ENCODE measurements at places on chromosomes 16 and 17. TPM values are rescaled to one million over a fixed set of nuclear protein-coding genes. Genes with fewer than 3 reads are reported as not detected.
A peak's percentile ranks its signal among the peaks of the same experiment; 100 is the strongest.

PARD6A gene
- 22.8 TPM for total RNA-seq

SPIRE2 gene
- 7.2 TPM for total RNA-seq

TNRC6A gene
- total RNA-seq = 44.8 TPM

DNA sequence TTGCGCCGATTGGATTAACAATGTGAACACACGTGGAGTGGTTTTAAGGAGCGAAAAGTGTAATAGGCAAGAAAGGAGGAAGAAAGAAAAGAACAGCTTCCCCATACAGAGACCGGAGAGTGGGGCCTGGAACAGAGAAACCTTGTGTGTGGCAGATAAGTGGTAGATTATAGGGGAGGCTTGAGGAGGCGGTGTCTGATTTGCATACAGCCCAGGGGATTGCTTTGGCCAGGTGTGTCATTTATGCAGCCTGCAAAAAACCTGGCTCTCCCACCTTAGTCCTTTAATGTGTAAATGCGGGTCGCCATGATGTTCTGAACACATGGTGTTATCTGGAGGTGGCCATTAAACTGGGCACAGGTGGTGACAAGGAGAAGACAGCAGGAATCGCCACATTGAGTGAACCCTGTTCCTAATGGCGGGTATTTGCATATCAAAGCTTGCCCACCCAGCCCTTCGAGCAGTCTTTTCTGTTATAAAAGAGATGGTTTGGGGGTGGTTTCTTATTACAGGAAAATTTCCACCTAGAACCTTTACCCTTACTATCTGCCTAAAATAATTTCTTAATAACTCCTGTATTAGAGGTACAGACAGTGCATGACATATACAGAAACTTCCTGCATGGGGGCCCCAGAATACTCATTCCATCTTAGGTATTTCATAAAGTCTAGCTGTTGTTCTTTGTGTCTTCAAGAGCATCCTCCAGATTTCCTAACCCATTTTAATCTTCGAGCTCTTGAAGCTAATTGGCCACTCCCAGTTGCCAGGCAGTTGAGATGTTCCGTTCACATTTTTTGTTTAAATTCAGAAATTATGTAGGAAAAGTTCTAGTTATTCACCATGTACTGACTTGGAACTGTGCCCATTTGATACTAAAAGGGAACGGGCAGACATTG, 292.5 kb downstream of the RBFOX1 start:
- no peak for DNase-seq
- no peaks in the 10 kb centered on the region for H3K27me3 ChIP-seq
- H3K27ac ChIP-seq = no peak overlapping the region
- H3K4me1 ChIP-seq = no peaks in the 10 kb centered on the region

DNA sequence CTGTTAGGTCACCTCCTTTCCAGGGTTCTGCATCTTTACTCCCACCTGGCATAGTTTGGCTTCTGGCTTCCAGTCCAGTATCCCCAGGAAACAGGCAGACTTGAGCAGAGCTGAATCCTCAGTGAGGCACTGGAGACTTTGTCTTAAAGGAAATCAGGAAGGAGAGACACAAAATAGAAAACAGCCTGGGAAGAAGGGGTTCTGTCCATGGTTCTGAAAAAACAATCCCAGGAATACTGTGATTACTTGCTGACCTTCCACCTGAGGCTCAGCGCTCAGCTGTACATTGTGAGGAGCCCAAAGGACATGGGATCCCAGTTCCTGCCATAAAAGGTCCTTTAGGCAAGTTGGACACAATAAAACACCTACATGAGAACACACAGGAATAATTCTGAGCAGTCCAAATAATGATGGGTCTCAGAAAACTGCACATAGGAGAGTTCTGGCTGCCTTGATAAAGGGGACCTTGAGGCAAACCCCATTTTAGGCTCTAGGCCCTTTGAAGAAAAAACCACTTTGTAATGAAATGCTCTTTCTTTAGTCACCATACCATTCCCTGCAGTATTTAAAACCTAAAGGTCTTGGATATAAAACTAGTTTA, 81.4 kb upstream of the CRHR1 start:
- no peaks in the 10 kb centered on the region for H3K27me3 ChIP-seq
- no peaks in the 10 kb centered on the region for H3K4me1 ChIP-seq
- H3K4me3 ChIP-seq = no peak overlapping the region
- H3K27ac ChIP-seq = no peak overlapping the region
- no peak for DNase-seq

GRCh38 chr17:68461589-68461988, 4.3 kb upstream of the WIPI1 start:
- H3K4me1 ChIP-seq = peaks cover 15% of the 10 kb centered on the region
- H3K36me3 ChIP-seq = no peaks in the 10 kb centered on the region
- H3K27me3 ChIP-seq = no peaks in the 10 kb centered on the region
- no peak overlapping the region for H3K27ac ChIP-seq

GRCh38 chr16:29254676-29255495, 151.6 kb downstream of the NPIPB11 start:
- H3K27me3 ChIP-seq = no peaks in the 10 kb centered on the region
- no peak overlapping the region for H3K27ac ChIP-seq
- peaks cover 6% of the 10 kb centered on the region for H3K4me1 ChIP-seq
- H3K4me3 ChIP-seq = no peak overlapping the region
- H3K36me3 ChIP-seq = no peaks in the 10 kb centered on the region

DNA sequence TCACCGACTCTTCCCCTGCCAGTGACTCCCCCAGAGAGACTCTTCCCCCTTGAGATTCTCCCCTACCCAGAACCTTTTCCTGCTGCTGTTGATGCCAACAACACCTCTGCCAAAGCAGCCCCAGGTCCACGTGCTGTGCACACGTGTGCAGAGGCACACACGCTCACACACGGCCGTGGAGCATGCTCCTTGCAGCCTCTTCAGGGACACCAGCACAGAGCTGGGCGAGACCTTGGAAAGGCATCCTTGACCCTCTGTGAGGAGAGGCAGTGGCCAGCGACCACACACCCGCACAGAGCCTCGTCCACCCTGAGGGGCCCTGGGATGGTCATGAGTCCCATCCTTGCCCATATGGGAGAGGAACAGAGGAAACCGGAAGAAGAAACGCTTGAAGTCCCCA, 181.9 kb downstream of the RBFOX3 start:
- H3K36me3 ChIP-seq = no peaks in the 10 kb centered on the region
- peaks cover 32% of the 10 kb centered on the region for H3K27me3 ChIP-seq
- H3K27ac ChIP-seq = no peak overlapping the region
- no peaks in the 10 kb centered on the region for H3K4me1 ChIP-seq
- no peak for DNase-seq
- H3K4me3 ChIP-seq = no peak overlapping the region

GRCh38 chr17:57638284-57638683, 106.8 kb downstream of the CCDC182 start:
- H3K36me3 ChIP-seq = peaks cover 16% of the 10 kb centered on the region
- no peak overlapping the region for H3K4me3 ChIP-seq
- H3K27me3 ChIP-seq = no peaks in the 10 kb centered on the region
- no peaks in the 10 kb centered on the region for H3K4me1 ChIP-seq
- no peak overlapping the region for H3K27ac ChIP-seq

DNA sequence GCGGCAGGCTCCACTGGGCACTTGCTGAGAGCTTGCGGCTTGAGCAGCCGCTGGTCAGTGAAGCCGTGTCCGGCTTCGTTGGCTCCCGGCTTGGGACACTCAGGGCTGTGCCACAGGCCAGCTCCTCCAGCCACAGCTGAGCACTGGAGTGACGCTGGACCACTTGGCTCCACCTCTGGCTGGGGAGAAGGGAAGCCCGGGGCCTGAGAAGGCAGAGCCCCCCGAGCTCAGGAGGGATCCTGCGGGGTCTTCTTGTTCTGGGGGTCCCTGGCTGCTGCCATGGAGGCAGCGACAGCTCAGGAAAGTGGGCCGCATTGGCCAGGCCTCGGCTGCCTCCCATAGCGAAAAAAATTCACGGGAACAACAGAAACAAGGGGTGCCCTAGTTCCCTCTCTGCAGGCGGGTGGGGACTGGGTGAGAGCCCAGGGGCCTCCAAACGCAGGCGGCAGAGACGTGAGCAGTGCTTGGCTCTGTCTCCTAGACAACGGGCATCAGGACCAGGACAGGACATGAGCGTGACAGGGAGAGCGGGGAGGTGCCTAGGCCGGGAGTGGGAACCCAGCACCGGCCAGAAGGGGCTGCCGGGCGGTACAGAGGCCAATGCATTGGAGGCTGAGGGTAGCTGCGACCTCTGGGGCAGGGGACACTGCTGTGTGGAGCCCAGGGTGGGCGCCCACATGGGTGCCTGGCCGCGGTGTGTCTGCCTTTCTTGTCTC, 37.7 kb downstream of the SLC7A5 start:
- no peak overlapping the region for H3K4me3 ChIP-seq
- no peak for DNase-seq
- H3K27ac ChIP-seq = no peak overlapping the region
- no peaks in the 10 kb centered on the region for H3K4me1 ChIP-seq
- H3K27me3 ChIP-seq = no peaks in the 10 kb centered on the region

DNA sequence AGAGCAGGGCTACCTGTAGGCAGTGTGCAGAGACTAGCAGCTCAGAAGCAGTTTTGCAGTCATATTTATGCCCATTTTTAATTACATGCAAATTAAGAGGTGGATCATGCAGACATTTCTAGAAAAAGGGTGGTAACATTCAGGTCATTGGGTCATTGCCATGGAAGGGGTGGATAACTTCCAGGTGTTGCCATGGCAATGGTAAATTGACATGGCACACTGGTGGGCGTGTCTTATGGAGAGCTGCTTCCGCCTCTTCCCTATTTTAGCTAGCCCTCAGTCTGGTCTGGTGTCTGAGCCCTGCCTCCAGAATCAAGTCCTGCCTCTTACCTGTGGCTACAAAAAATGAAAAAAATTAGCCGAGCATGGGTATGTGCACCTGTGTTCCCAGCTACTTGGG, 2.8 kb upstream of the DNAI2 start:
- peak overlapping the region; percentile 39 for H3K27ac ChIP-seq
- H3K36me3 ChIP-seq = no peaks in the 10 kb centered on the region
- H3K4me1 ChIP-seq = peaks cover 40% of the 10 kb centered on the region
- H3K4me3 ChIP-seq = no peak overlapping the region
- no peaks in the 10 kb centered on the region for H3K27me3 ChIP-seq

GRCh38 chr17:83110735-83111134, 31.3 kb downstream of the METRNL start:
- H3K4me3 ChIP-seq = peak overlapping the region; percentile 53
- H3K36me3 ChIP-seq = no peaks in the 10 kb centered on the region
- H3K27me3 ChIP-seq = no peaks in the 10 kb centered on the region
- H3K4me1 ChIP-seq = peaks cover 45% of the 10 kb centered on the region

DNA sequence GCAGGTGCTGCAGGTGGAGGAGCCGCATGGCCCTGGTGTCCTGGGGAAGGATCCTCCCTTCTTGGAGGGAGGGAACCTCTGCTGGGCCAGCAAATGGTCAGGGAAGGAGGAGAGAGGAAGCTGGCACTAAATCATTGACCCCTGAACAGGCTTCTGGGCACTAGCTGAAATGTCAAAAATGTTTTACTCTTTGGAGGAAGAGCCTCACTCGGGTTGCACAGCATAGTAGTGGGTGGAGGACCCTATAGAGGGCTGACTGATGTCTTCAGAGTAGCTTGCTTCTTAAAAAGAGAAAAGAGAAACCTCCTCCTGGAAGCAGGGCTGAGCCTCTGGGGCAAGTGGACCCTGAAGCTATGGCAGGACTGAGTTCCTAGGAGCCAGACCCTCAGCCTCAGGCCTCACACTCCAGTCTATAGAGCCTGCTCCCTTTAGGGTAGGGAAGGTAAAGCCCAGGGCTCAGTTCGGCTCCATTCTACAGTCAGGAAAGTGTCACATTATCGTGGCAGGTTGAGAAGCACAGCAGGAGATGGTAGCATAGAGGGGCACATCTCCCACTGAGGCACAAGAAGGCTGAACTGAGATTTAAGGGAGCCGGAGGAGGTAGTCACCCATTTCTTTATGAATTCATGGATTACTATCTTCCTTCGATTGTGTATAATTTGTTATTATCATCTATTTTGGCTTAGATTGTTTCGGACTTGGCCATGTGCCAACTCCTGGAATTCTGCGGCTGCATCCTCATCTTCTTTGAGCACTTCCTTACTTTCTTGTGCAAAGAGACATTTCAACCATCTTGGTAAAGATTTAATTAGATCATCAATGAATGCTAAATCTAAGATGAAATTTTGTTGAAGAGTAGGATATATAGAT, 7.3 kb upstream of the CUEDC1 start:
- H3K36me3 ChIP-seq = no peaks in the 10 kb centered on the region
- H3K4me3 ChIP-seq = no peak overlapping the region
- H3K27ac ChIP-seq = no peak overlapping the region
- H3K4me1 ChIP-seq = no peaks in the 10 kb centered on the region
- H3K27me3 ChIP-seq = no peaks in the 10 kb centered on the region

DNA sequence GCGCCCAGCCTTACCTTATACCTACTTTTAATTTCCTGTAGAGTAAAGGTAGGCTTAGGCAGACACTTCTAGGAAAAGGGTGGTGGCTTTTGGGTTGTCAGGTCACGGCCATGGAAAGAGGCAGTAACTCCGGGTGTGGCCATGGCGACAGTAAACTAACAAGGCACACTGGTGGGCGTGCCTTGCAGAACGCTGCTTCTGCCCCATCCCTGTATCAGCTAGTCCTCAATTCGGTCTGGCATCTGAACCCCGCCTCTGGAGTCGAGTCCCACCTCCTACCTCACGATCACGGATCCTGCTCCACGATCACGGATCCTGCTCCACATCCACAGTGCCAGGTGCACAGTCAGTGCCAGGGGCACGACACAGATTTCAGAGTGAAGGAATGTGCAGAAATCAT, 5.6 kb downstream of the ADCY9 start:
- H3K27me3 ChIP-seq = no peaks in the 10 kb centered on the region
- H3K27ac ChIP-seq = no peak overlapping the region
- DNase-seq = no peak

- no peaks in the 10 kb centered on the region for H3K27me3 ChIP-seq
- H3K27ac ChIP-seq = no peak overlapping the region
- peaks cover 19% of the 10 kb centered on the region for H3K36me3 ChIP-seq
- DNase-seq = no peak
- H3K4me3 ChIP-seq = no peak overlapping the region
Observed at GRCh38 chr16:74871608-74872007, 97.0 kb upstream of the FA2H start.

GRCh38 chr17:39239640-39240314, 14.0 kb upstream of the STAC2 start:
- H3K4me1 ChIP-seq = peaks cover 5% of the 10 kb centered on the region
- no peak for DNase-seq
- H3K27ac ChIP-seq = no peak overlapping the region

NPIPB9 gene
- total RNA-seq = 2.2 TPM

DNA sequence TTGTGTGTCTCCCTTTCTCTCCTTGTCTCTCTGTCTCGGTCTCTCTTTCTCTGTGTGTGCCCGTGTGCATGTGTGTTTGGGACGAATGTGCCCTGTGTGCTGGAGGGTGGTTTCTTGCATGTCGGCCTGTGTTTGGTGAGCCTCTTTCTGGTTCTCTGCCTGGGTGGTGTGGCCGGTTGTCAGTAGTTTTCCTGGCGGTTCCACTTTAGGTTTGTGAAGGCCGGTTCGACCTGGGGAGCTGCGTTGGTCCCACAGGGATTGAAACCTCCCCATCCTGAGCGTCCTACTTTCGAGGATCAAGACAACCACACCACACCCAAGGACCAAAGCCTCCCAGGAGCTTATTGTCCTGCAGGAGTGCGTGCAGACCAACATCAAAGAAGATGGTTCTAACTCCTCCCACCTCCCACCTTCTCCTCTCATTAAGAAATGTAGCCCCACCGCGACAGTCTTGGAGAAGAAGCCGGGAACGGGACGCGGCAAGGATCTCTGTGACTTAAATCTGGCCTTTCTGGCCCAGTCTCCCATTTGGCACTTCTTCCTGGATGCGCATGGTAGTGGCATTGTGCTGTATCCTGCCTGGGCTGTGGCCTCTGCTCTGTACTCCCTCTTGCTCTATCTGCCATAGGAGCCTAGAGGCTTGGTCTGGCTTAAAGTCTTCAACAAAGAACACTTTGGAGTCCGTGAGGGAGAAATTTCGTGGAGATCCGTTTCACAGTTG, 1685.0 kb downstream of the TP53TG3F start:
- H3K36me3 ChIP-seq = no peaks in the 10 kb centered on the region
- no peaks in the 10 kb centered on the region for H3K4me1 ChIP-seq
- no peak overlapping the region for H3K27ac ChIP-seq
- no peak overlapping the region for H3K4me3 ChIP-seq
- H3K27me3 ChIP-seq = no peaks in the 10 kb centered on the region

All from esophagus muscularis mucosa (tissue), 4 donors.